ENCODE measurements at places on chromosomes 16 and 17.

DNA sequence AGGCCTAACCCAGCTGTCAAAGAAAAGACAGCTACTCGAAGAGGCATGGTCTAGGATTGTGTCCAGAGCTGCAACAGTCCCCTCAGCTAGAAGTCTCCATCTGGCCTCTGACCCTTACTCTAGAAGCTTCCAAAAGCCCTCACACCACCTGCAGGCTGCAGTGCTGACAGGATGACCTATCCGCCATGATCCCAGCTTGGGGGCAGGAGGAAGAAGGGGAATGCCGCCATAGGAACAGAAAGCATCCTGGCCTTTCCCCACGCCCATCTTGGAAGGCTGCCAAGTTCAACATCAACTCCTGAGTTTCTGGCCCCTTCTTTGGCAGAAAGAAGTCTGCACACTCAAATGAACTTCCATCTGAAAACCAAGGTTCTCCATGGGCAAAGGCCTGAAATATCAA is 3.1 kb upstream of the KRT36 start:
- DNase-seq, result no peak

DNA sequence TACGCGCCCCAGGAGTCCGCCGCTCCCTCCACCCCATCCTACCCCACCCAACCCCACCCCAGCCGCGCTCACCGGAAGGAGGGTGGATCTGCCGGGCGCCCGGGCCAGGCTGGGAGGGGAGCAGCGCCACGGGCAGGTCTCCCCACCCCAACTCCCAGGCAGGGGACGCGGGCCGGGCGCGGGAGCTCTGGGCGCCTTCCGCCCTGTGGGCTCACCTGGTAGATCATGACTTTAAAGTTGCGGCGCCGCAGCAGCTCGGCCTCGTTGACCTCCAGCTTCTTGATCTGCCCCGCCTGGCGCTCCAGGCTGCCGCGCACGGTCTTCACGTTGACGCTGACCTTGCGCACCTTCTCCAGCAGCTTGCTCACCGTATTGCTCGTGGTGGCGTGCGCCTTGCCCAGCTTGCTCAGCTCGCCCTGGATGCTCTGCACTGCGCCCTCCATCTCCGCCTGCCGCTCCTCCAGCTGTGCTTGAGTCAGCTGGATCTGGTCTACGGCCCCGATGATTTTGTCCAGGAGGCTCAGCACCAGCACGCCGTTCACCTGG is 571 bp downstream of the CAVIN1 start:
- peak; percentile 40 for DNase-seq

DNA sequence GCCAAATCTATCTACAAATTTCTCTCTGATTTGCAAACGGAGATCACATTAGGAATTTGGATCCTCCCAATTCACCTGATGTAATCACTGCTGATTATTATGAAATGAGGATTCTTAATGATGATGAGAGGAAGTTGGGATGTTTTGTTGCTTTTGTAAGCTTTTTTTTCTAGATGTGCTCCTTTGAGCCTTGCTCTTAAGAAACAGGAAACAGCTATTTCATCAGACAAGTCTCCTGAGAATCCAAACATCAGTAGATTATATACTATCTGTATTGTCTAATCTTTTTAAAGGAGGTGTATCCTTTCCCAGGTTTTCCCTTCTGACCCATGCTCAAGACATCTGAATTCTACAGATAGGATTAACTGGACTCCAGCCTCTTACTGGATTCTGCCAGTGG is 73.3 kb downstream of the KIF2B start:
- DNase-seq, result no peak

DNA sequence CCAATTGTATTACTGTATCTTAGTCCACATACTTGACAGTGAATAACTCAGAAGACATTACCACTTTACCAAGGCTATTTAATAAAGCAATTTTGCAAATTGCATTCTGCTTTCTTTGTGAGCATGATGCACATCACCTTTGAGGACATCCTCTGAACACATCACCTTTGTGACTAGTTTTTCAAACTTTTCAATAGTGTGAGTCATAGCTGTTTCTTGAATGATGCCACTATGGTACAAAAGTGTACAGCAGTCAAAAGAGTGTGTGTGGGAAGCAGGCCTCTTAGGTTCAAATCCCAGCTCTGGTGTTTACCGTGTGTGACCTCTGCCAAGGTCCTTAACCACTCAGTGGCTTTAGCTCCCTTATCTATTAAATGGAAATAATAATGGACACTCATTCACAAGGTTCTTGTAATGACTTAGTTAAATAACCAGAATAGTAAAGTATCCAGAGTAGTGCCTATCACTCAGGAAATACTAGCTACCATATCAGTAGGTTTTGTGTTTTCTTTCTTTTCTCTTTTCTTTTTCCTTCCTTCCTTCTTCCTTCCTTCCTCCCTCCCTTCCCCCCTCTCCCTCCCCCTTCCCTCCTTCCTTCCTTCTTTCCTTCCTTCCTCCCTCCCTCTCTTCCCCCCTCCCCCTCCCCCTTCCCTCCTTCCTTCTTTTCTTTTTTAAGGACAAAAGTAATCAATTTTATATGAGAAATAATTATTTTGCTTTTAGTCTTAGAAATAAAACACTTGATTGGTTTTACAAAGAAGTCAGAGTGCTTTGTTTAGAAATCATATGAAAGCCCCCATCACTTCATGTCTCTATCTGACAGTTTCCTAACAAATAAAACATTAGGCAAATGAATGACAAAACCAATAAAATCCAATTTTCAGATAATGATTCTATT is 178.9 kb downstream of the MYO1D start:
- DNase-seq, result no peak

- no peak for DNase-seq
These were observed 184.0 kb downstream of the CYLD start for GRCh38 chr16:50925758-50926357.

- no peak for DNase-seq
These were observed 21.6 kb downstream of the ZFP1 start for GRCh38 chr16:75169899-75170405.

DNA sequence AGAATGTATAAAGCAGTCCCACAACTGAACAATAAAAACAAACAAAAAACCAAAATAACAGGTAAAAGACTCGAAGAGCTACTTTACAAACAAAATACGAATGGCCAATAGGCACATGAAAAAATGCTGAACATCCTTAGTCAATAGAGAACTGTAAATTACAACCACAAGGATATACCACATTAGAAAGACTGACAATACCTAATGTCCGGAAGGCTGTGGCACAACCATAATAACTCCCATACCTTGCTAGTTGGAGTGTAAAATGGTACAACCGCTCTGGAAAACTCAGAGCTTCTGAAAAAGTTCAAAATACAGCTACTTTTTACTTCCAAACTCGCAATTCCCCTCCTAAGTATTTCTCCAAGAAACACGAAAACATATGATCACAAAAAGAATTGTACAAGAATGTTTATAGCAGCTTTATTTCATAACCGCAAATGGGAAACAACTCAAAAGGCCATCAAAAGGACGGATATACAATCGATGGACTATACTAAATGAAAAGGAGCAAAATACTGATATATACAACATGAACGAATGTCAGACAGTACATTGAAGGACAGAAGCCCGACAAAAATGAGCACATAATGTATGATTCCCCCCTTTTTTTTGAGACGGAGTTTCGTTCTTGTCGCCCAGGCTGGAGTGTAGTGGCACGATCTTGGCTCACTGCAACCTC is 2.3 kb downstream of the TP53 start:
- no peak for DNase-seq

DNA sequence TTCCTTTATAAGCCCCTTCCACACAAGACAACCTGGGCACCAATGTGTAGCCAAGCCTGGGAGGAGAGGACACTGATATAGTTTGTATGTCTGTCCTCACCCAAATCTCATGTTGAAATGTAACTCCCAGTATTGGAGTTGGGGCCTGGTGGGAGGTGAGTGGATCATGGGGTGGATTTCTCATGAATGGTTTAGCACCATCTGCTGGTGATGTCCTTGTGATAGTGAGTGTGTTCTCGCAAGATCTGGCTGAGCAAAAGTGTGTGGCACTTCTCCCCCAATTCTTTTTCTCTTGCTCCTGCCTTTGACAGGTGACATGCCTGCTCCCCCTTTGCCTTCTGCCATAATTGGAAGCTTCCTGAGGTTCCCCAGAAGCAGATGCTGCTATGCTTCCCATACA is 135.8 kb downstream of the USP31 start:
- DNase-seq, result no peak

- no peak for DNase-seq
These were observed 66.6 kb downstream of the CNTNAP4 start for GRCh38 chr16:76343769-76344168.

DNA sequence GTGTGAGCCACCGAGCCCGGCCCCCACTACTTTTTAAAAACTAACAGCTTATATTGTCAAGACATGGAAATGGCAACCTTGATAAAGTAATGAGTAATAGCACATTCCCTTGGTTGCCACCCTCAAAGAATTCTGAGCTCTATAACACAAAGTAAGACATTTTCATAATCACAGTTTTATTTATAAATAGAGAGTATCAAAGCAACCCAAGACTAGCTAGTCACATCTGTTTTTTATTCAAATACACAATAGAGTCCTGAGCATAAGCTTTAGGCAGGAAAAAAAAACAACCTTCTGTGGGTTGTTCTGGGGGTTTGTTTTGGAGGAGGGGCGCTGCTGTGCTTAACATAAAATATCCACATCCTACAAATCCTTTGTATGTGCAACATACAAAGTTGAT is 68.7 kb downstream of the CEP95 start:
- DNase-seq, result no peak

DNA sequence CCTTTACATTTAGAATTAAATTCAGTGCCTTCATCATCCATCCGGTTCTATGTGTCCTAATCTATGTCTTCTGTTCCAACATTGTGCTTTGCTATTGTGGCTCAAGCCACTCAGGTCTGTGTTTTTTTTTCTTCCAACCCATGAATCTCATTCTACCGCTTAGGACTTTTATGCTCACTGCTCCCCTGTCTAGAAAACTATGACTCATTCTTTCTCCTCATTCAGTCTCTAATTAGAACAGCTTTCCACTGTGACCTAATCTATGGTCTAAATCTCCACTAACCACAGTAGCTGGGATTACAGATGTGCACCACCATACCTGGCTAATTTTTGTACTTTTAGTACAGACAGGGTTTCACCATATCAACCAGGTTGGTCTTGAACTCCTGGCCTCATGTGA is 418.7 kb downstream of the KCNJ2 start:
- no peak for DNase-seq

DNA sequence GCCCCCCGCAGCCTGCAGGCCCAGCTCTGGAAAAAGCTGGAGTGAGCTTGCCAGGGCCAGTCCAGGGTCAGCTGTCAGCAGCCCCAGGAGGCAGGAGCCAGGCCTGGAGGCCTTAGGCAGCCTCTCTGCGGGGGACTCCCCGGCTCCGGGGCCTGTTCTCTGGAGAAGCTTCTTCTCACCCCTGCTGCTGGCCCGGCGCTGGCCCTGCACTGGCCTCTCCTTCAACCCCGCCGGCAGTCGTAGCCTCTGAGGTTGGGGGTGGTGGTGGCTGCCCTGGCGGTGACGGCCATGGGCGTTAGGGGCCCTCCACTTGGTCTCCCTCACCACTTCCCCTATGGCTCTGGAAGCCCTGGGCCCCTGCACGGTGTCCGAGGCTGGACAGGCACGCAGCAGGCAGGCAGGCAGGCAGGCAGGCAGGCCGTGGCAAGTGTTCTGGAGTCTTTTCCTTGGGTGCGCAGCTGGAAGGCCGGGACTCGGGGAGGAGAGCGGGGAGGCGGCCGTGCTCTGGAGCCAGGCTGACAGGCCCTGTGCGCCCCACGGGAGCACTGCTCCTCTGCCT is 2.1 kb downstream of the FOXF1 start:
- no peak for DNase-seq

DNA sequence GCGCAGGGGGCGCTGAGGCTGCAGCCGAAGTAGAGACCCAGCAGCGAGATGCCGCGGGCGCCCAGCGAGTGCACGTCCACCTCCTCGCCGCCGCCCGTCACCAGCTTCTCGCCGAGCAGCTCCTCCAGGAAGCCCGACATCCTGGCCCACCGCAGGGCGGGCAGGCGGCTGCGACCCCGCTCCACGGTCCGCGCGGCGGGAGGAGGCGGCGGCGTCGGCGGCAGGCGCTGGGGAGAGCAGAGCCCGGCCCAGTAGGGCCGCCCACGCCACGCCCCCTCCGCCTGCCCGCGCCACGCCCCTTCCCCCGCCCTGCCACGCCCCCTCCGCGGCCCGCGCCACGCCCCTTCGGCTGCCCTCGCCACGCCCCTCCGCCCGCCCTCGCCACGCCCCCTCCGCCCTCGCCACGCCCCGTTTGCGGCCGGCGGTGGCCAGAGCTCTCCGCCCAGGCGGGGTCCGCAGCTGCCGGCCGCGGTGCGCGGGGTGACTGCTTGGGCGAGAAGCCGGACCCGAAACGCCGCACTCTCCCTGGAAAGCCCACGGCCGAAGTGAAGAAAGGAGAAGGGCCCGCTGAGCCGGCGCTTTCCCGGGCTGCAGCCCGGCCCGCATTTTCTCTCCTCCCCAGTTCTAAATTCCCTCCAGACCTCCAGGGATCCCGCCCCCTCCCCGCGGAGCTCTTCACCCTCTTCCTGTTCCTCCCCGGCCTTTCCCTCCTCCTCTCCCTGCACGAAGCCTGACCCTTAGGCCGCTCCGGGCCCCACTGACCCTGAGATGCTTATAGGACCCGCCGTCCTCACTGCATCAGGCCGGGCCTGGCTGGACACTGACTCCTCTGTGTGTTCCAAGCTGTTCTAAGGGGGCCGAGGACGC is at the start of gene NXN:
Gene NXN, minus strand, starts transcription at position 238 of the 867 bp plus-strand sequence.
- DNase-seq, result peak; percentile 90

GRCh38 chr17:28497931-28498330 is 8.2 kb upstream of the FOXN1 start:
- no peak for DNase-seq

DNA sequence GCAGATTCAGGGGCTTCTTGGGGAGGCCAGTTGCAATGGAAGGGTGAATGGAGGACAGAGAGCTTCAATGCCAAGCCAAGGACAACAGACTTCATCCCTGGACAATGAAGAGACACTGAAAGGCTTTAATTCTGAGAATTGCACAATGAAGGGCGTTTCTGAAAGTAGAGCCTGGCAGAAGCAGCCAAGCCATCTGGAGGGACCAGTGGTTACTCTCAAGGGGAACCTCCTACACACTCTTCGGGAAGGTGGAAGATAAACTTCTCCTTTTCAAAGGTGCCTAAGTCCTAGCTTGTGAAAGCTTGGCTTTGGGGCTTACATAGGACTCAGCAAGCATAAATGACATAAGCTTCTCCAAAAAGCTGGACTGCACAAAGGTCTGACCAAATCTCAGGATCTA is 6.2 kb upstream of the CES1 start:
- no peak for DNase-seq

GRCh38 chr17:77203436-77203835 is 62.7 kb downstream of the SEC14L1 start:
- no peak for DNase-seq

- DNase-seq, result no peak
These were observed 182.3 kb downstream of the PHKB start for GRCh38 chr16:47643323-47644000.

DNA sequence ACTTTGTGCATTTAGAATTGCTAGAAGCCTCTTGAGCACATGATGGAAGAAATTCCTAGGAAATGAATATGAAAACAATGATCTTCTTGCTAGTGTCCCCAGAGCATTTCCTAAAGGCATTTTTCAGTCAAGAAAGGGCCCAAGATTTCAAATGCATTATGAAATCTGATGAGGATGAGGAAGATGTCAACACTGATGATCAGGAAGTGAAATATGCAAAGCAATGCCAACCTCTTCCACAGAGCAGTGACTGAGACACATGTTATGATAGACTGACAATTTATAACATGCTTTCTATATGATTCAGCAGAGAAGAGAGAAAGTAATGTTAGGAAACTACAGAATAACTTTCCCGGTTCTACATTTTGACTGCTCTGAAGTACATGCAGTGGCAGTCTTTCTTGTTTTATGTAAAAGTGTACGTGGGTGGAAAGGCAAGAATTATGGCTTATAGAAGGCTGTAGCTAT is 859.1 kb upstream of the GOT2 start:
- no peak for DNase-seq

Measured in stimulated activated CD4-positive, alpha-beta T cell treated with anti-CD3 and anti-CD28 coated beads, Interleukin-4, amount 100 ng/mL, for 1 hour (primary cell).